ENCODE measurements at places on chromosomes 12 and 14.

GRCh38 chr12:92794814-92795213 lies 92.0 kb downstream of the PLEKHG7 start:
- DNase-seq, result no peak

GRCh38 chr12:12290206-12290605 lies 23.4 kb upstream of the LRP6 start:
- no peak for DNase-seq

- DNase-seq, result no peak
Measured at GRCh38 chr12:105742567-105742874, 396.2 kb downstream of the NUAK1 start.

GRCh38 chr12:30991466-30991865 lies 64.9 kb downstream of the TSPAN11 start:
- DNase-seq, result no peak

- no peak for DNase-seq
Measured at GRCh38 chr12:6923851-6924250, 3.9 kb upstream of the ATN1 start.

DNA sequence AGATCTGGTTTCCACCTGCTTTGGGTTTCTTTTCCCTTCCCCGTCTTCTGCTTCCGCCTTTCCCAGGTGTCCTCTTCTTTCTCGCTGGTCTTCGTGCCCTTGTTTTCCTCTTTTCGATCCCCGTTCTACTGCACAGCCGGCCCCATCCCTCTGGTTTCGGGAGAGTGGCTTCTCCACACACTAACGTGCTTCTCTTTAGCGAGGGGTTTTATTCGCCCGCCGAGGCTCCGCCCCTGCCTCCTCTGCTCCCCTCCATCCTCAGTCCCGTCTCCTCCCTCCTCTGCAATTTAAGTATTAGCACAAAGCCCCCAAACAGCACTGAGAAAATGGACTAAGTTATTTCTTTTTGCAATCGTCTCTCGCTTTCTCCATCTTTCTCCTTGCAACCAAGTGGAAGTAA lies at the start of gene SLC7A8:
SLC7A8 (minus strand) TSS at position 182 of the 400 bp plus-strand sequence. CDS start 746 bp downstream, outside the sequence.
- DNase-seq, result peak; percentile 77

- no peak for DNase-seq
Measured at GRCh38 chr14:77369285-77369684, 7.6 kb downstream of the TMED8 start.

GRCh38 chr14:20797164-20797563 lies 5.5 kb downstream of the RNASE1 start:
- no peak for DNase-seq

GRCh38 chr12:25761356-25761755 lies 197.1 kb upstream of the RASSF8 start:
- no peak for DNase-seq

Data from inflammatory macrophage (primary cell).